Cardiac ventricle fibroblast (primary cell): ENCODE measurements at places on chromosomes 11 and 22. TPM values are rescaled to one million over a fixed set of nuclear protein-coding genes. Genes with fewer than 3 reads are reported as not detected.

KIF18A gene
- 0.24 and 0.94 TPM in 2 replicates for total RNA-seq

TMPRSS6 gene
- not detected in 2 replicates for total RNA-seq

TLCD5 gene
- total RNA-seq: 2.8 and 5.6 TPM in 2 replicates

MISFA gene
- total RNA-seq: not detected in 2 replicates

RIMBP3C gene
- total RNA-seq: under 0.01 and 0.68 TPM in 2 replicates

MPZL2 gene
- 0.44 and 0.68 TPM in 2 replicates for total RNA-seq

OR10A2 gene
- not detected in 2 replicates for total RNA-seq

OR2D2 gene
- total RNA-seq: not detected in 2 replicates

CADM1 gene
- total RNA-seq: 8.7 and 12.8 TPM in 2 replicates

RAB39A gene
- not detected in 2 replicates for total RNA-seq

XKR3 gene
- 0.05 and 0.12 TPM in 2 replicates for total RNA-seq

GTSE1 gene
- 0.62 and 2.9 TPM in 2 replicates for total RNA-seq

CEP126 gene
- total RNA-seq: 4.1 and 4.2 TPM in 2 replicates

CTSW gene
- total RNA-seq: 2.4 TPM in 1 of 2 replicates, not detected in the other

ACRV1 gene
- total RNA-seq: not detected in 2 replicates

MOGAT2 gene
- total RNA-seq: not detected in 2 replicates

IGLL1 gene
- total RNA-seq: not detected in 2 replicates

CCDC89 gene
- total RNA-seq: 2.7 and 7.1 TPM in 2 replicates

YWHAH gene
- 41.7 and 44.3 TPM in 2 replicates for total RNA-seq

SLCO2B1 gene
- 0.37 and 0.59 TPM in 2 replicates for total RNA-seq

ZP1 gene
- 1.0 and 1.9 TPM in 2 replicates for total RNA-seq

SLC5A1 gene
- not detected in 2 replicates for total RNA-seq

BACE1 gene
- 44.4 and 53.9 TPM in 2 replicates for total RNA-seq

OR51B4 gene
- not detected in 2 replicates for total RNA-seq

PGM2L1 gene
- total RNA-seq: 0.75 and 1.5 TPM in 2 replicates

CCDC87 gene
- total RNA-seq: 0.44 and 1.3 TPM in 2 replicates

IGSF9B gene
- 0.75 and 2.8 TPM in 2 replicates for total RNA-seq

TANGO2 gene
- total RNA-seq: 12.5 and 30.2 TPM in 2 replicates

CHRNA10 gene
- not detected in 2 replicates for total RNA-seq
